ENCODE measurements at places on chromosomes 6 and 20.

GRCh38 chr6:168022488-168023321 lies 25.2 kb downstream of the KIF25 start:
- no peak for DNase-seq

DNA sequence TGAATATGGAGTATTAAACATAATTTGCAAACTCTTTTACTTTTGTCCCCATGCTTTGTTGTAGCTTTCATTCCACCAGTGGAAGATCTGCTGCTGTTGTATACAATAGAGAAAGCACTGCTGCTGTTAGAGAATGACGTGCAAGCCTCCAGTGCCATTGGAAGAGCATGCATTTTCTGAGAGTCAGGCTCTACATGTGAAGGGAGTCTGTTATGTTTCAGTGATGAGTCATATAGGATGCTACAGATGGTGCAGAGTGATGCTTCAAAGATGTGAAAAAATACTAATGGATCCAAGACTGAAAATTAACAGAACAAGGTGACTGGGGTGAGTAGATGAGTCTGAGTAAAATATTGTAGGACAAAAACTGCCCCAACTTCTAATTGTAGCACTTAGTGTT lies 22.4 kb upstream of the BACH2 start:
- no peak for DNase-seq

DNA sequence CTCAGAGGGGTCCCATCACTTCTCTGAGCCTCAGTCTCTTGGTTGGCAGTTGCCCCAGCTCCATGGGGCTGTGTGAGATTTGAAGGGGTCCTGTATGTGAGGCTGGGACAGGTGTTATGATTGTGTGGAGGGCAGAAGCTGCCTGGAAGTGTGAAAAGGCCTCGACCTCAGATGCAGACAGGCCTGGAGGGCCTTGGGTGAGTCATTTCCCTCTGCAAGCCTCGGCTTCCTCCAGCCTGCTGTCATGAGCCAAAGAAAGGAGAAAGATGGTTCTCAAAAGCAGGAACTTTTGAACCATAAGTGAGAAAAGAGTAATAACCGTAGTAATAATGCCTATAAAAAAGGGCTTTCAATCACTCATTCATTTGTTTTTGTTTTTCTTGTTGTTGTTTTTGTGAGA lies 37.5 kb downstream of the SNAI1 start:
- DNase-seq, result no peak

DNA sequence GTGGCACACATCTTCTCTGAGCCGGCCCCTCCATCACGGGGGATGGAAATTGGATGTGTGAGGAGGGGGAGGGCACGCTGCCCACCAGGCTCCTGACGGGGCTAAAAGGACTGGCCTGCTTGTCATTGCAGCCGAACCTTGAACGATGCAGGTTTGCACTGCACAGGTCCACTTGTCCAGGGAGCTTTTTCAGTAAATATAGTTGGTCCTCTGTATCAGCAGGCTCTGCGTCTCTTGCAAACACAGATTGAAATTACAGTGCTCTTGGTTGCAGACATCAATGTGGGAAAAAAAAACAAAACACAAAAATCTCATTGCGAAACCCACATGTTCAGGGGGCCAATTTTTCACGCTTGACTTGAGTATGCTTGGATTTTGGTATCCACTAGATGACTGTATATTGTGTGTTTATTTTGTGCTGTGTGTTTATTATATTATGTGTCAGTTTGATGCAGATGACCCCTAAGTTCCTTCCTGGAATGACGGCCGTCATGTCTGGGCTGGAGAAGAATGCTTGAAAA lies 29.2 kb downstream of the ERMARD start:
- DNase-seq, result no peak

DNA sequence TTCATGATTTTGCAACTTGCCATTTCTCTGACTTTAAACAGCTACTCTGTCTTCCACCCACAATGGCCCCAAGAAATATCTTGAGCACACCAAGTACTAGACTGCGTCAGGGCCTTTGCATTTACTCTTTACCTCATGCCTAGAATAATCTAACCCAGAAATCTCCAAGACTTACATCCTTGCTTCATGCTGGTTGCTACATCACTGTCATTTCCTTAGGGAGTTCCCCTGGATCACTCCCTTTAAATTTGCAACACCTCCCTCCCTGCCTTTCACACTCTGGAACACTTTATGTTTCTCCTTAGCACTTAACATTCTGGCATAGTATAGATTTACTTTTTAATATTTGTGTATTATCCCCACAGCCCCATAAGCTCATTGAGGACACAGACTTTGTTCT lies 4.9 kb upstream of the ELOVL5 start:
- no peak for DNase-seq

DNA sequence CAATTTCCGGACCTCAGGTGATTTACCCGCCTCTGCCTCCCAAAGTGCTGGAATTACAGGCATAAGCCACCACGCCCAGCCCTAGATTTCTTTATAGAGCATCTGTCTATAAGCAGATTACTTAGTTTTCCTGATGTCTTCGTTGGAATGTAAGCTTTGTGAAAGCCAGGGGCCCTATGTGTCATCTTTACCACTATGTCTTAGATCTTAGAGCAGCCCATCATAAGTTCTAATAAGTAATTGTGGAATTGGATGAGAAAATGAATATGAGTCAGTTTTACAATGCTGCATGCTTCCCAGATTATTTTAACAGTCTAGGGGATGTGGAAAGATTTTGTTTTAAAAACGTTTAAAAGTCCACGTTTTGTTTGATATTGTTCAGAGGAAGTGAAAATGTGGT lies 9.1 kb upstream of the ZBTB2 start:
- DNase-seq, result no peak

- no peak for DNase-seq
These were observed 1.4 kb downstream of the JPH2 start for GRCh38 chr20:44185574-44185973.

GRCh38 chr20:7361321-7361720 lies 578.9 kb downstream of the HAO1 start:
- DNase-seq, result no peak

DNA sequence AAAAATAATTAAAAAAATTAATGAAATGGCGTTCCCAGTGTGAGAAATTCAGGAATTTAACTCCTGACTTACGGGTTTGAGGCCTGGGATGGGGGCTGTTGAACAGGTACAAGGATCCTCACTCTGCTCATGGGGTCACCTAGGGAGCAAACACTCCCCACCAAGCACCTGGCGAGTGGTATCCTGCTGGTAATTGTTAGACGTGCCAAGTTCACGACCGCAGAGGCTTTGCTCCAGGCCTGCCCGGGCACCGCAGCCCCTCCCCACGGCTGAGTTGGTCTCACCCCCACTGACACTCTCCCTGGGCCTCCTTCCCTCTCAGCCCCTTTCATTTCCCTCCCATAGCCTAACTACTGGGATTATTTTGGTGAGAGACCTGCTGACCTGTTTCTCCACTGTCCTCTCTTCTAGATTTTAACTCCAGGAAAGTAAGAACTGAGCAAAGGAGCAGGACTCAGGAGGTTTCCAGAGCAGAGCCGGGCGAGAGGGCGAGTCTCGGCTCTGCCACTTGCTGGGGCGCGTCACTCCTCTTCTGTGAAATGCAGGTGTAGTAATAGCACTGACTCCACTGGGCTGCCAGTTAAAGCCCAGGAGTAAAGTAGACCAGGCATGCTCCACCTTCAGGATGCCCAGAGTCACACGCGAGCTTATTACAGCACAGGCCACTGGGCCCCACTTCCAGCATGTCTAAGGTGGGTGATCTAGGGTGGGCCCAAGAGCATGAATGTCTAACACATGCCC lies 22.8 kb downstream of the BMP7 start:
- DNase-seq, result no peak

DNA sequence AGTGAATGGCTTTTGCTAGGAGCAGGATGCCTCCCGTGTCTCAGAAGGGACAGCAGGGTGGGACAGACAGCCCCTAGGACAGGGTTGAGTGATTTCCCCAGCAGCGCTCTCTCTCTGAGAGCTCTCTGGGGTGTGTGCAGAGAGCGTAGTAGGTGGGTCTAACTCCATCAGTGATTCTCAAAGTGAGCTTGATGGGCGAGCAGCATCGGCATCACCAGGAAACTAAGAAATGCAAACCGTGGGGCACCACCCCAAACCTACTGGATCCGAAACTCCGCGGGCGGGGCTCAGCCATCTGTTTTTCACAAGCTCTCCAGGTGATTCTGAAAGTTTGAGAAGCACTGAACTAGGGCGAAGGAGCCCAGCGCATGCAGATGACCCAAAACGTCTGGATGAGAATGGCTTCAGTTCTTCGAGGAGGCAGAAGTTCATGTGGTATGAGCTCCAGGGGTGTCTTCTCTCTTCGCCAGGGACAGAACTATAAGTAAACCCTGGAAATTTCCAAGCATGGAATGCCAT lies 119.6 kb upstream of the RNF24 start:
- DNase-seq, result no peak

- DNase-seq, result no peak
These were observed 46.0 kb downstream of the PTK7 start for GRCh38 chr6:43122146-43122545.

- DNase-seq, result no peak
These were observed 5.3 kb downstream of the KCNK5 start for GRCh38 chr6:39224011-39224410.

GRCh38 chr6:107066697-107067659 lies 39.0 kb downstream of the MTRES1 start:
- DNase-seq, result no peak
